Activated CD4-positive, alpha-beta T cell treated with anti-CD3 and anti-CD28 coated beads for 36 hours (primary cell): ENCODE measurements at places on chromosomes 5 and 9. TPM values are rescaled to one million over a fixed set of nuclear protein-coding genes. Genes with fewer than 3 reads are reported as not detected.

DNA sequence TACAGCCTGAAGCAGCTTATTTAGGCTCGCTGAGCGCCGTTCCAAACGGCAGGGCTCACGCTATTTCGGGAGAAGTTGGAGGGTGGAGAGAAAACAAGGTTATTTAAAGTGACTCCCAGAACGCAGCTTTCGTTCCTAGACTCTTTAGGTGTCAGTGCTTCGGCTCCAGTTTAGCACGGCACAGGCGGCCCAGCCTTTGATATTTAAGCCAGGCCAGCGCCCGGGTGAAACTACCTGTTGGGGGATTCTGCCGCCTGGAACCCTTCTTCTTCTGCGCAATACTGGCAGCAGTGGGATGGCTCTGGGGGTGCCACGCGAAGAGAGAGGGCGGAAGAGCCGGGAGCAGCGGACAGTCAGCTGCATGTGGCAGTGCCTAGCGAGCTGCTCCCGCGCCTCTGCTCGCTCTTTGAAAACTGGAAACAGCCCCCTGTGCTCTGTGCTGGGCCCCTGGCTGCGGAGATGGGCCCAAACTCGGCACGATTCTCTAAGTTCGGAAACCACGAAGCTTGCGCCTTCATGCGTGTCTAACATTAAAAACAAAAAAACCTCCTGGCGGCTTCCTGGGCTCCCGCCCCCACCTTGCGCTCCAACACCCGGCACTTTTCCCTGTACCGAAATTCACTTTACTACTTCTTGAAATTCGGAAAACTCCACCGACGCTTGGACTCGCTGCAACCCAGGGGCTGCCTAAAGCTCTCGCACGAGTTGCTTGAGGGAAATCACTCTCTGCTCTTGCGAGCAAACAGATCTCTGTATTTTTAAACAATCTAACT is 34.6 kb upstream of the NFIB start:
- DNase-seq = no peak

DNA sequence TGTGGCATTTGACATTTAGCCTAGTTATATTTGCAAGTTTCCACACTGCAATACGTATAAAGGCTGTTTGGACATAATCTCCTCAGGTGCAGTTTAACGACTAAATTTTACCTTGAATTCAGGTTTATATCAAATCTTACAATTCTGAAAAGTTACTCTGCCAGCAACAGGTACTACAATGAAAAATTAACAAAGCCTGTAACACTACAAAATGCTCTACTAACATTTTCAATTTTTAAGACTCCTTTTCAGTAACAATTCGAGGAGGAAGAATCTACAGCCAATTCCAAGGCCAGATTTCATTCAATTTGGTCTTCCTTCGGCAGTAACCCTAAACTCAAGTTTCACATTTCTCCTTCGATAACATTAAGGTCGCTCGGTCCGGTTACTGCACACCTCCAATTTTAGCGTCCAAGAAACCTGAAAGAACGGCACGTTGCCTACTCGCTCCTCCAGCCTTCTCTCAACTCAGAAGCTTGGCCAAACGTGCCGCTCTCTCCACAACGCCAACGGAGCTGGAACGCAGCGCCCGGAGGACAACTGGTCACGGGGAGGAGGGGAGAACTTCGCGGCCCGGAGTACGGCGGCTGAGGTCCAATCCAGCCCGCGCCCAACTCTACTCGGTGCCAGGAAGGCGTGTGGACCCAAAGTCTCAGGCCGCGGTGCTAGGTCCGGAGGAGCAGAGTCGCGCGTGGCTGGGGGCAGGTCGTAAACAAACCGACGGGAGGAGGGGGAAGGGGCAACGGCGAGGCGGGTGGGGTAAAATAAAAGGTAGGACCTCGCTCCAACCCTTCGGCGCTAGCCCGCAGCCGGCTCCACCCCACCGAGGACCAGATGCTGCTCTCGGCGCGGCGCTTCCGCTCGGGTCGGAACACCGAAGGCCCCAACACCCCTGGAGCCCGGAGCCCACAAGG is 681 bp downstream of the FNIP1 start:
- peak; percentile 60 for DNase-seq

DNA sequence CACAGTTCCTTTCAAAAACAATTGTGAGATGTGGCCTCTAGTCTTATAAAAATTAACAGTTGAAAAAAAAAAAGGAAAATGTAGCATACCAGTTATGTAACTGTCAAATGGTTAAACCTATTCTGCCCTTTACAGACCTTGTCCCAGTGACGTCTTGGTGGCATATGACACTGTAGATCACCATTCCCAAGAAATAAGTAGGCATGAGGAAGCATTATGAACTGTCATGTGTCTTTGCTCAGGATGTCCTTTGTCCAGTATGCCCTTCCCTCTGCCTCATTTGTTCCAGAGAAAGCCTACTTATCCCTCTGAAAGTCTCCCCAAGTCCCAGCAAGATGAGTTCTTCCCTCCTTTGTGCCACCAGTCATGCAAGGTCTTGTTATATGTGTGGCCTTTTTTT is 63.2 kb downstream of the PAM start:
- no peak for DNase-seq

DNA sequence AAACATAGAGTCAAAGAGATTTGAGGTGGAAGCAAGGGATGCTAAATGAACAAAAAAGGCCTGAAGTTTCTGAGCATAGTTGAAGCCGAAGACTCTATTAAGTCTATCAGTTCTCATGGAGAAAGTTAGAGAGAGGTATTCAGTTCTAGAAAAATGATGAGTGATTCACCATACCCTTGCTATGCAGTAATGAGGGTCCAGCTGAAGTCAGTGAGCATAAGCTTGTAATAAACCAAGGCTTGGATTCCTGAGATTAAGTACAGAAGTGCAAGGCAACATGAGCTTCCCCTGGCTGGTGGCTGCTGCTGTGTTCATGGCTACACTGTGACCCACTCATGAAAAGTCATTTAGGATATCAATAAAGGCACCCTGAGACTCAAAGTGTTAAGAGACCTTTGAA is 129.7 kb upstream of the MTAP start:
- no peak for DNase-seq

DNA sequence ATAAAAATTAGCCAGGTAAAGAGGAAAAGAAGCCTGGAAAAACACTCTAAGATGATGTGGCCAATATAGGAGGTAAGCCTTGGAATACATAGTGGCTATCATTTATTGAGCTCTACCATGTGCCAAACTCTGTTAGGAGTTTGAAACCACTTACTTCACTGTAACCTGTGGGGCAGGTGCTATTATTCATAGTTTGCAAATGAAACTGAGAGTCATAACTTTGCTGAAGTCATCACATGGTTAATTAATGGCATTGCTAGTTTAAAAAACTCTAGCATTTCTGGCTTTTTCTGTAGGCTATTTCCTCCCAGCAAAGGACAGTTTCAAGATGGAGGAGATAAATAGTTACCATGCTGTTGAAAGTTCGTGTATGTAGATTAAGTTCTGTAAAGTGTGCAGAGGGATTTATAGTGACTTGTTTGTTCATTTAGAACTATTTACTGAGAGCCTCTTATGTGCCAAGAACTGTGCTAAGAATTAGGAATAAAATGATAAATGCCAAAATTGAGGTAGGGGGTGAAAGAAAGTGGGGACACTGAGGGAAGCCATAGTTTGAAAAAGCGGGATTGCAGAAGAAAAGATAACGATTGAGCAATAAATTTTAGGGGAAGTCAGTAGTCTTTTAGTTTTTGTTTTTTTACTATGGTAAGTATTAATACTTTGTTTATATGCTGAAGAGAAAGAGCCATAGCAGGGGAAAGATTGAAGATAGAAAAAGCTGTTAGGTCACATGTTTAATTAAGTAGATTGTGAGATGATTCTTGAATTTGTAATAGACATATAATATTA is 57.2 kb downstream of the WDR70 start:
- no peak for DNase-seq

DNA sequence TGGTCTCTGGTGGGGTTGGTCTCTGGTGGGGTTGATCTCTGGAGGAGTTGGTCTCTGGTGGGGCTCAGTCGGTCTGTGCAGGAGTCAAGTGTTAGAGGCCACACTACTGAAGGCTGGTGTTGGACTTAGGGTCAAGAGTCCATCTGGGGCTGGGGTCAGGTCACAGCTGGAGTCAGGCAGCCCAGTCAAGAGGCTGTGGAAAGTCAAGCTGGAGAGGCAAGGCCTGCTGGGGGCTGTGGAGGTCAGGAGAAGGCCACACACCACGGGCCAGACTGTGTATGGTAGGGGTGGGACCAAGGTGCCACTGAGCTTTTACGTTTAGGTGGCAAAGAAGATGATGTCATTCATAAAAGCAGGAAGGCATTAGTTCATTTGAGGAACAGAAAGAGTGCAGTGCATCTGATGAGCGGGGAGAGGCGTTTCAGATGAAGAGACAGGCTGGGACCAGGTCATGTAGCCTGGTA is 16.7 kb upstream of the CD74 start:
- DNase-seq = no peak

DNA sequence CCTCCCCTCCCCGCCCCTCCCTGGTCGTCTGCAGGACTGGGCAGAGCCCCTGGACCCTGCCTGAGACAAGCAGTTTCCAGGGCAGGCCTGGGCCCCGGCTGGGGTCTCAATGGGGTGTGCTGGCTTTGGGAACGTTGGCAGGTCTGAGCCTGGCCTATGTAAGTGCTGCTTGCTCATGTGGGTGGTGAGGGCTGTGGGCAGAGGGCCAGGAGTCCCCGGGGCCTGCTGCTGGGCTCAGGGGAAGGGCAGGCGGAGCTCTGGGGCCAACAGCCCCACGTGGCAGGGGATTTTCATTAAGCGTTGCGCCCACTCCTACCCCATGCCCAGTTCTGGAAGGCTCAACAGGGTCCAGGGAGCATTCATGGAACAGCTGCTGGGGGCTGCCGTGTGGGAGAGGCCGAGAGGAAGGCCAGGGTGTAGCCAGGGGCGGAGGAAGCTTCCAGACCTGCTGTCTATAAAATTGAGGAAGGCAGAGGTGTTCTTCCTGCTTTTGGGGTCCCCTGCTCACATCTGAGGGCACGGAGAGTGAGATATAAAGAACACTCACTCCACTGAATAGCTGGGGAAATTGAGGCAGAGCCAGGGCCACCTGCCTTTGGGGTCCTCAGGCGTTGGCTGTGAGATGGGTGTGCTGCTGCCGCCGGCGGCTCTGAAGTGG is 32.5 kb downstream of the RXRA start:
- no peak for DNase-seq

- no peak for DNase-seq
These were observed 1021.9 kb downstream of the CDH12 start for GRCh38 chr5:21831145-21831787.

- no peak for DNase-seq
These were observed 1412.1 kb downstream of the EFNA5 start for GRCh38 chr5:106258591-106259125.

DNA sequence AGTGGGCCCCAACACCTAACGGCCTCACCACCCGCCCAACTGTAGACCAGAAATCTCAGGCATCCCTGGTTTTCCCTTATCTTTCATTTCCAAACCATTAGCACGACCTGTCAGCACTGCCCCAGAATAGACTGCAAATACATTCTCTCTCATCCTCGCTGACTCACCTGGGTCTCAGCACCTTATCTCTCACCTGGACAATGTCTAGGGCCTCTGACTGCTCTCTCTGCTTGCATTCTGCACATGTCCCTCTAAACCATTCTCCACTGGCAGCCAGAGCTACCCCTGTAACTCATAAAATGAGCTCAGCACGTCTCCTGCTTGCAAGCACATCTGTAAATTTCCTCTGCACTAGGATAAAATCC is 12.7 kb downstream of the CKMT2 start:
- DNase-seq = no peak

- DNase-seq = peak; percentile 31
These were observed 975 bp downstream of the OCLN start for GRCh38 chr5:69493396-69494133.

DNA sequence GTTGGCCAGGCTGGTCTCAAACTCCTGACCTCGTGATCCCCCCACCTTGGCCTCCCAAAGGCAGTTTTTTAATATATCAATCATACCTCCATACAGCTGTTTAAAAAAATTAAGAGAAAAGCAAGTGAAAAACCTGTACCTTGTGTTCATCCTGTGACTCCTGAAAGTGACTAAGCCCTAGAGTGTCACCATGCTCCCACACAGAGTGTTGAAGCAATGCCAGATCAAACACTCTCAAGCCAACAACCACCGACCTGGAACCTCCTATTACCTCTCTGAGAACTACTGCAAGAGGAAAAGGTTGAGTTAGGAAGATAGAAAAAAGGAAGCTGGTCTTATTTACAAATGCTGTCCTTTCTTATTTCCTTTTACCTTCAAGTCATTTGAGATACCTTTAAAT is 123.5 kb downstream of the RASEF start:
- peak; percentile 12 for DNase-seq

GRCh38 chr5:126120939-126121338 is 302.3 kb upstream of the GRAMD2B start:
- no peak for DNase-seq

DNA sequence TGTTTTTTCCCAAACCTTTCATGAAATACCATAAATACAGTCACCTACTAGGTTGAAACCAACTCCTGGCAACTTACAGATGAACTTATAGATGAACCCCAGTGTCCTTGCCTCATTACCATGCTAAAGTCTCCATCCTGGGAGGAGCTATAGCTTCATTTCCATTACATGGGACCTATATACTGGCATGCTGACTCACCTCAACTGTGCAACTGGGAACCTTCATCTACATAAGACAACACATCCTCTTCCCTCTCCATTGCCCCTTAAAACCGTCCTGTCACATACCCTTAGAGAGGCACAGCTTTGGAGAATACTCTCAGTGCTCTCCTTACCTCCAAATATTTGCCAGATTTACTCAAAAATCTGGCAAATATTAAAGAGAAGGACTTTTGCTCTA is 638.3 kb downstream of the HTR1A start:
- no peak for DNase-seq

DNA sequence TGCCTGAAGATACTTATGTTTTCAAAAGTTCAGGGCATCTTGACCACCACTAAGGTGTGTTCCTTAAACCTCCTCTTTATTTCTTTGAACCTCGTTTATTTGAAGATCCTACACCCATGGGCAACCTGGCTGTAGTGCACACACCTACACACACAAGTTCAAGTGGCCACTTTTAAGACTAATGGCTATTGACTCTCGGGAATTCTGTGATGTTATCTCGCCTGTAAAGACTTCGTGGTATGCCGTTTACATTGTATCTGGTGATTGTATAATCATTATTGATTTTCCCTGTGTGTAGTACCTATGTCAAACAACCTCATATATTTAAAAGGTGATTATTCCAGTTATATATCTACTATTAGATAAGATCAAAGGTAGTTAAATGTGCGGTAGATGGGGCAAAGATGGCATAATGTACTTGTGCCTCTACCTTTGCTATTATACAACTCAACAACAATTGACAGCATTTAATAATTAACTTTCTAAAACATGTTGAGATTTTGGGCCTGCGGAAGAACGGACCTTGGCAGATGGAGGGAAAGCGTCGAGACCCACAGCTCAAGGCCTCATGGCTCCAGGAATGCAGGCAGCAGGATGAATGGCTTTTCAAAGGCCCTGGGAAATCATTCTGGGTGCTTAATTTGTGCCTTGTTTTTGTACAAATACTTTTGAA is 51.4 kb upstream of the IRX2 start:
- no peak for DNase-seq

CYSRT1 gene
- 0.23 TPM for total RNA-seq

PGM5 gene
- not detected for total RNA-seq

SCGB3A1 gene
- total RNA-seq = not detected

COL23A1 gene
- not detected for total RNA-seq

PLPPR1 gene
- total RNA-seq = not detected

PKD2L2 gene
- total RNA-seq = 0.30 TPM

DMRT3 gene
- not detected for total RNA-seq

WNK2 gene
- 4.6 TPM for total RNA-seq
